Brain (organoid and tissue), 16 donors: ENCODE measurements at places on chromosomes 2 and 18.

DNA sequence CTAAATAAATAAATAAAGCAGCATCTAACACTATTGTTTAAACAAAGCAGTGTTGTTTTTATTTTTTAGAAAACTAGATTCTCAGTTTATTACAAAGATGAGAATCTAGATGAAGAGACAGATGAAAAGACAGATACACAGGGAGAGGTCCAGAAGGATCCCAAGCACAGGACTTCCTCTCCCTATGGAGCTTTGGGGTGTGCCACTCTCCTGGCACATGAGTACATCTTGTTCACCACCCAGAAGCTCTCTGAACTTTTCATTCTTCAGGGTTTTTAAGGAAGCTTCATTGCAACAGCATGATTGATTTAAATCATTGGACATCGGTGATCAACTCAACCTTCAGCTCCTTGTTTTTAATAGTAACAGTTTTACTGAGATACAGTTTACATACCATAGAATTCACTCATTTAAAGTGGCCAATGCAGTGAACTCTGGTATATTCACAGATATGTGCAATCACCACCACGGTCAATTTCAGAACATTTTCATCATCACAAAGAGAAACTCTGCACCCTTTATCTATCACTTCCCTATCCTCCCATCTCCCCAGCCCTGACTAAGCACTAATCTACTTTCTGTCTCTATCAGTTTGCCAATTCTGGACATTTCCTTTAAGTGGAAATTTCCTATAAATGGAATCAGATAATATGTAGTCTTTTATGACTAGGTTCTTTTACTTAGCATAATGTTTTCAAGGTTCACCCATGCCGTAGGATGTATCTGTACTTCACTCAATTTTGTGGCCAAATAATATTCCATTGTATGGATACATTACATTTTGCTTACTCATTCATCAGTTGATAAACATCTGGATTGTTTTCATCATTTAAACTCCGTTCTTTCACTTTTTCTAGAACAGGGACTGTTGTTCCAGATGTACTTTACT is 62.3 kb upstream of the ZFP36L2 start:
- DNase-seq, result no peak

- no peak for DNase-seq
These were observed 29.1 kb downstream of the XIRP2 start for GRCh38 chr2:166917415-166917814.

GRCh38 chr2:163045830-163046229 is 207.3 kb upstream of the KCNH7 start:
- DNase-seq, result no peak

- no peak for DNase-seq
These were observed 26.0 kb upstream of the HPCAL1 start for GRCh38 chr2:10276481-10277292.

GRCh38 chr2:9141091-9141667 is 65.4 kb upstream of the ASAP2 start:
- DNase-seq, result no peak
